ENCODE measurements at places on chromosomes 13 and 19.

DNA sequence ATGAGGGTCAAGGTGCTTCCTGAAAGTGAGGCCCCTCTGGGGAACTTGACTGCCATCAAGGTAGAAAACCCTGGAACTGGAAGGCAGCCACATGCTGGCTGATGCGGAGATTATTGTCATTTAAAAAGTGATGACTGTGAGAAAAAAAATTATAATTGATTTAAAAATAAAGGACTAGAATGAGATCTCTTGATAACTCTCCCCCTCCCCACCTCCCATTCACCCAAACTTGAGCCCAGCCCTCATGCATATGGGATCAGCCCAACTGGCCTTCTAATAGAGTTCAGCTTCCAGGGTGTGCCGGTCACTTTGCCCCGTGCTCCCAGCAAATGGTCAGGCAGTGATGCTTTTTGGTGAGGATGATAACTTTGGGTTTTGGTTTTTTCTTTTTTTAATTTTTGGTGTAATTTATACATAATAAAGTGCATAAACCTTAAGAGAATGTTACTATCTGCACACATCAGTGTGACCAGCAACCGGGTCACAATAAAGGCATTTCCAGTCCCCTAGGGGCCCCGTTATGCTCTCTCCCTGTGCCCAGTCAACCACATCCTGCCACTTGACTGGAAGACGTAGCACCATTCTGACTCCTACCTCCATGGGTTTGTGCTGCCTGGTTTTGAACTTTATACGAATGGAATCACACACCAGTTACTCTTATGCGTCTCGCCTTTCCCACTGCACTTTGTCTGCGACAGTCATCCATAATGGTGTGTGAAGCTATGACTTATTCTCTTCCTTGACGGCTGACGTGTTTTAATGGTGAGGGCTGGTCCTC is 187.9 kb downstream of the USP12 start:
- DNase-seq = no peak

GRCh38 chr19:42206871-42207755 is 10.4 kb downstream of the DEDD2 start:
- DNase-seq = no peak

GRCh38 chr13:97512732-97513131 is 78.8 kb downstream of the RAP2A start:
- no peak for DNase-seq

- no peak for DNase-seq
These were observed 13.3 kb upstream of the AKAP8L start for GRCh38 chr19:15432018-15432494.

DNA sequence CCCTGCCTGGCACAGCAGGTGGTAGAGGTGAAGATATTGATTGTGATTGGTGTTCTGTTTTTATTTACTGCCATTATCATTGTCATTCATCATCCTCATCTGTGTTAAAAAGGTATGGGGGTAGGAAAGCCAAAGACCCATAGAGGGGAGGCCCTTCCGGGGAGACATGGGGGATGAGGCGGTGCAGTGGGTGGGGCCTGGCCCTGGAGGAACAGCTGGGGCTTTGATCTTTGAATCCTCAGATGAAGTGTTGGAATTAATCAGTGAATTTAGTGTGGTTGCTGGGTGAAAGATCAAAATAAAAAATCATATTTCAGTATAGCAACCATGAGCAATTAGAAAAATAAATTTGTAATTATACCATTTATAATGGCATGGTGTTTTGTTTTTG is 7.4 kb downstream of the PTH2 start:
- no peak for DNase-seq

Measured in pancreas (tissue), 10 donors.